ENCODE measurements at places on chromosomes 7 and 10. TPM values are rescaled to one million over a fixed set of nuclear protein-coding genes. Genes with fewer than 3 reads are reported as not detected.
A peak's percentile ranks its signal among the peaks of the same experiment; 100 is the strongest.

GCK gene
- total RNA-seq: 0.15 TPM

AKR1C2 gene
- total RNA-seq: 65.4 TPM

CABCOCO1 gene
- not detected for total RNA-seq

DNA sequence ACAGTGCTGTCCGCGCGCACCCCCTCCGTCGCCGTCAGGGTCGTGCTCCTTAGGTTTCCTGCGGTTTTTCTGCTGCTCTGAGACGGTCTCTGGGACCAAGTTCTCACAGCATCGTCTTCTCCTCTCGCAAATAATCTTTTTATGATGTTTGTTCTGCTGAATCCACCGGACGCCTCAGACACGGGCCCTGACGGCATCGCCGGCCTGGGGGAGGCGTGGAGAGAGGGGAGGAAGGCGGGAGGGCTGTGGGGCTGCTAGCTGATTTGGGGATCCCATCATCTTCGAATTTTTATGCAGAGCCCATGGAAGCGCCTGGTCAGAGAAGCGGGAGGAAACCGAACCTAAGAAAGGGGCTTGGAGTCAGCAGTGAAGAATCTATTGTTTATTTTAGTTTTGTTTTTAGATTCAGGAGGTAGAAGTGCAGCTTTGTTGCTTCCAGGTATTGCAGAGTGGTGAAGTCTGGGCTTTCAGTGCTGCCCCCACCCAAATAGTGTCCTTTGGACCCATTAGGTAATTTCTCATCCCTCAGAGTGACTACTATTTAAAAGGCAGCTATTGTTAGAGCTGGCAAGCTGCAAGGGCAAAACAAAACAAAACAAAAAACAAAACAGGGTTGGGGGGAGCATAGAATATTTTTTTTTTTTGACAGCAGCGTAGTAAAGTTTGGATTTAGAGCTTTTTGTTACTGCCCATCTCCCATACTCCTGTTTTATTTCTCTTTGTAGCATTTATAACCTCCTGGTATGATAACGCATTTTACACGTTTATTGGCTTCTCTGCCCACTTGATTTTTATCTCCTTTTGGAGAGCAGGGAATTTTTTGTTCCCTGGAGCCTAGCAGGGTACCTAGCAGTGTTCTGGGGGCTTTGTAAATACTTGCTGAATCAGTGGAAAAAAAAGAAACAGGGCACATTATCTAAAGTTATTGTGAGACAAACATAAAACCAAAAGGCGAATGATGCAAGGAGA is 92.6 kb downstream of the SPAG6 start:
- peak; percentile 41 for DNase-seq

DNA sequence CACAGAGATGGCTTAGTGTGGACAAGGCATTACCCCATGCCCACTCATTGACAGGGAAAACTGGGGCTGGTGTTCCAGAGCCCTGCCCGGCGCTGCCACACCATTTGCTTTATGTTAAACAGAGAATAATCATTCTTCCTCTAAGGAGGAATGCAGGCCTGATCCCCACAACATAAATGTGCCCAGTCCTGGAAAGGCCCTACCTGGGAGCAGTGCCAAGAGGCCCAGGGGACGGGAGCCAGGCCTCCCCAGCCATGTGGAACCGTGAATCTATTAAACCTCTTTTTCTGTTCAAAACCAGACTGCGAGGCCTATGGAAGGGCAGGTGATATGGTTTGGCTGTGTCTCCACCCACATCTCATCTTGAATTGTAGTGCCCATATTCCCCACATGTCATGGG is 264.1 kb downstream of the GRID1 start:
- DNase-seq: no peak

DNA sequence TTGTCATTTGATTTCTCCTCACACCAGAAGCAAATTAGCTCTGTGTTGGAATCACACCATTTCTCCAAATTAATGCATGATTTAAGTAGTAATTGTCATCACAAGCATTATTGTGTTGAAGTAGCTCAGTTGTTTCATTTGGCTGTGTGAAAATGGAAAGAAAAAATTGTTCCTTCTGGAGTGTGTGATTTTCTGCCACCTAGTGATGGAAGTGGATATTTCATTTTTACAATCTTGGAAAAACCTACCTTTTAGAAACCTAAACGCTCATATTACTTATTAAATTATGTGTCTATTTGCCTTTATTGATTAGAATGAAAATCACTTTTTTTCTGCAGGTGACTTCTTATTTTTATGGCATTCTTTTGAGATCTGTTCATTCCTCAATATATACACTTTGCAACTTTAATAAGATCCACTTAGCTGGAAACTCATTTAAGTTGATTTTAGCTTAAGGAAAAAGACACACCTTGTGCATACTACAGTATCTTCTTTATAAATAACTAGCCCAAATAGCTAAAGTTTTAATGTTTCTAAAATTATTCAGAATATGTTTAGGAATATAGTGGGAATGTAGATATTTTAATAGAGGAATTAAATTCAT is 50.0 kb downstream of the SRI start:
- DNase-seq: no peak

DNA sequence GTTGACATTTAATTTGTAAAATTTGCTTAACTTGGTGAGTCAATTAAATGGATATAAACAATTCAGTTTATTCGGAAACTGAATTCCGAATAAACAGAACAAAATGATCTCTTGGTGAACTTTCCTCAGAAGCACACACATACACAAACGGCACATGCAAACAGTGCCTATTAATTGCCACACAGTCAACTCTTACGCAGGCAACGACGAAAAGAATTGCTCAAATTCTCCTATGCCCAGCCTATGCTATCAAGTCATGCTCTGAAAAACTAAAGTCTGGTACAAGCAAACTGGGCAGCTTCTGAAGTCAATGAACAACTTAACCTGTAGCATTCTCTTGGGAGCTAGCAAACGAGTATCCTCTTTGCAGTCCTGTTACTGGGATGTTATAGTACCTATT is 38.8 kb upstream of the ASL start:
- no peak for DNase-seq

Data from left colon (tissue), 2 donors.